ENCODE measurements at places on chromosomes 1 and 21.
A peak's percentile ranks its signal among the peaks of the same experiment; 100 is the strongest.

GRCh38 chr1:245645406-245645805 lies 490.6 kb downstream of the KIF26B start:
- no peak for DNase-seq

- DNase-seq, result no peak
Observed at GRCh38 chr1:225465793-225466517, 38.1 kb upstream of the LBR start.

- DNase-seq, result peak; percentile 62
Observed at GRCh38 chr1:224183591-224184312, 712 bp downstream of the DEGS1 start.

GRCh38 chr1:90963651-90964050 lies 58.2 kb downstream of the ZNF644 start:
- no peak for DNase-seq

All from heart left ventricle (tissue), 16 donors.